ENCODE measurements at places on chromosomes 7 and 10.
A peak's percentile ranks its signal among the peaks of the same experiment; 100 is the strongest.

- DNase-seq = no peak
These were observed 223.6 kb downstream of the CHCHD3 start for GRCh38 chr7:132858251-132858650.

DNA sequence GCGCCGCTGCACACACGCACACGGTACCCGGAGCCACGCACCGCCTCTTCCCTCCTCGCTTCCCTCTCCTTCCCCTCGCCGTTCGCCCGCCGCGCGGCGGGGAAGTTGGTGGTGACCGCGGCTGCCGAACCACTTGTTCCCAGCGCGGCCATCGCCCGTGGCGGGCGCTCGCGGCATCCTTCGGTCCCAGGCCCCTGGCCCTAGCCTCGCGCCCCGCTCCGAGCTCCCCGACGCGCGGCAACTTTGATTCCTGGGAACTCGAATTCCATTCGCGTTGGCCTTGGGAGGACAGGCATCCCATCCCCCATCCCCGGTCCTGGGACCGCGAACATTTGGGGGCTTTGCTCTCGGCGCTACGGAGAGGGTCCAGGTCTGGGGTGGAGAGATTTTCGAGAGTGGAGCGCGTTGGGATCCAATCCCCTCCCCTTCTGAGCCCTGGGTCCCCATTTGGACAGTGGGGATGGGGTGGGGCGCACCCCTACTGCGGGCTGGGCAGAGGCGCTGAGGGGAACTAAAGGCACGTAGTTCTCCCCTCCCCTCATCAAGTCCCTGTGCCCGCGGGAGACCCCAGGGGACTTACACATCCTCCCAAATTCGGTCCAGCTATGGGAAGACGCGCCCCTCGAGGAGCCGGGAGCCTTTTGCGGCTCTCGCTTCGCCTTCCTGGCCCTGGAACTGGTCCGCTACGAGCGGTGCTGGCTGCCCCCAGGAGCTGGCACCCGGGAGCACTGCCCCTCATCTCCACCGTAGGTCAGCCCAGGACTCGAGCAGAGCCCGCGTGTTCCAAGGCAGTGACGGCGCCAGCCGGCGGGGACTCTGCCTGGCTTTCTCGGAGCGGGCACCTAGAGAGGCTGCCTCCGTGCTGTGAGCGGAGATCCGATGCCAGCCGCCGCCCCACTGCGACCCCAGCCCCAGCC, 834 bp downstream of the CDH23 start:
- no peak for DNase-seq

DNA sequence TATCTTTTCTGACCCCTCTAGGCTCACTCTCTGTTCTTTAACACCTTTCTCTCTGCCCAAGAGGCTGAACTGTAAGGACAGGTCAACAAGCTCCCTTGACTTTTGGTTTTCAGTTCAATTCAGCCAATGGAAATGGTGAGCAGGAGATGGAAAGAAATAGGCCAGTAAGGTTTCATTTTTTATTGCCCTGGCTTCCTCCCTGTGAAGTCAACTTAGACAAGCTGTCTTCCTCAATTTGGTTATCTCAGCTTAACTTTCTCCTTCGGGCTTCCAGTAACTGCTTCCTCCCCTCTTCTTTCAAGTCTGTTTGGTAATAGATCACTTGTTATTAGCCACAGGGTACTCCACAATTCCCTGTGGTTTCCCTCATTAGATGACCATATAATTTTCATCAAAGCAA, 19.7 kb downstream of the LIPK start:
- DNase-seq = peak; percentile 45

- DNase-seq = no peak
These were observed 27.1 kb upstream of the CHST15 start for GRCh38 chr10:124120410-124121061.

Data from bone marrow (tissue), 2 donors.